ENCODE measurements at places on chromosomes 7 and 10.

DNA sequence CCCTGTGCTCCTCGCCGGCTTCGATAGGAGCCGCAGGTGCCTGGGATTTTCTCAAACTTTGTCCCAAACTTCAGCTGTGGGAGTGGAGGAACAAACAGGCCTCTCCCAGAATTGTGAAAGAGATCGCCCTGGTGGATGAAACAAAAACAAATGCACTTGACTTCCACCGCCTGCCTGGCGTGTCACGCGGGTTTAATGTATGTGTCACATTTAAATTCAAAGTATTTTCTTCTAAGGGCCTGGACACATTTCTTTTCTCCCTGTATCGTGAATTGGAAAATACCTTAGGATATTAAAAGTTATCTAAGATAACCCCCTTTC, 694 bp upstream of the WASL start:
- peak; percentile 83 for DNase-seq

- DNase-seq = peak; percentile 38
Measured at GRCh38 chr7:138981332-138982203, at the start of gene KIAA1549. KIAA1549 (minus strand) TSS chr7:138981389; CDS start chr7:138981269, 120 bp downstream.

GRCh38 chr7:114334989-114335388, 79.6 kb upstream of the FOXP2 start:
- DNase-seq = no peak

GRCh38 chr10:75606203-75606779, 174.9 kb downstream of the LRMDA start:
- no peak for DNase-seq
